ENCODE measurements at places on chromosomes 4 and X.
A peak's percentile ranks its signal among the peaks of the same experiment; 100 is the strongest.

DNA sequence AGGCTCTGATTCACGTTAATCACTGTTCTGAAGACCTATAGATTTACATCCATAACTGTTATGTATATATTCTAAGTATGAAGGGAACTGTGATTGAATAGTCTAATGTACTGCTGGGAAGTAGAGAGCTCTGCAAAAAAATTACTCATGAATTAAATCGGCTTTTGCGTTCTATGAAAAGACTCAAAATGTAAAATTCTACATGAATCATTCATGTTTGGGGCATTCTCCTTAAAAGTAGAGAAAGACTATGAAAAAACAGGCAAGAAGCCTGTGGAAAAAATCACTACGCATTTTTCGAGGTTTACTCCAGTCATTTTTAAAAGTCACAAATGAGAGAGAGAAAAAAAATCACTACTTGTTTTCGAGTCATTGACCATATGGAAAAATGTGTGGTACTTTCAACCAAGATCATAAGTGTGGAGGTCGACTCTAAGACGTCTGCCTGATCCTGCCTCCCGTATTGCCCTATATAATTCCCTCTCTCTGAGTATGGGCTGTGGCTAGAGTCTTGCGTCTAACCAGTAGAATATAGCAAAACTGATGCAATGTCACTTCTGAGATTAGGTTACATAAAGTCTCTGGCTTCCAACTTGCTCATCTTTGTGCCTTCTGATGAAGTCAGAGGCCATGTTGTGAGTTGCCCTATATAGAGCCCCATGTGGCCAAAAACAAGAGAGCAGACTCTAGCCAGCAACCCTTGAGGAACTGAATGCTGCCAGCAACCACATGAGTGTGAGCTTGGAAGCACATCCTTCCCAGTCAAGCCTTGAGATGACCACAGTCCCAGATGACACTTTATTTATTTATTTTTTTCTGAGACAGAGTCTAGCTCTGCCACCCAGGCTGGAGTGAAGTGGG is 32.1 kb upstream of the VEGFD start:
- DNase-seq, result no peak

GRCh38 chrX:24498181-24498580 is 33.1 kb downstream of the PDK3 start:
- no peak for DNase-seq

DNA sequence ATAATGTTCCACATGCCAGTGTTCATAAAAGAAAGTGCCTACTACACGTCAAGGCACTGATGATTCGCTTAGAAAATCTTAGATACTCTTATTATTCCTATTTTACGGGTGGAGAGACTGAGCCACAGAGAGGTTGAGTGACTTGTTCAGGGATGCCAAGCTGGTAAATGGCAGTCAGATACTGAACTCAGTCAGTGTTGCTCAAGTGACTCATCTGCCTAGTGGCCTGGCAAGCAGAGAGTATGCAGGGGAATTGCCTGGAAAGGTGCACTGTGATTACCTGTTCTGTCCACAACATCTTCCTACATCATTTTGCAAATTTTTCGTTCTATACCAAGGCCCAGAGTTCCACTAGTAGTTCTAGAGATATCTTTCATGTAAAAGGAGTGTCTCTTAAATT is 68.4 kb downstream of the RAPGEF2 start:
- no peak for DNase-seq

GRCh38 chr4:83605744-83606172 is 69.8 kb downstream of the GPAT3 start:
- DNase-seq, result no peak

DNA sequence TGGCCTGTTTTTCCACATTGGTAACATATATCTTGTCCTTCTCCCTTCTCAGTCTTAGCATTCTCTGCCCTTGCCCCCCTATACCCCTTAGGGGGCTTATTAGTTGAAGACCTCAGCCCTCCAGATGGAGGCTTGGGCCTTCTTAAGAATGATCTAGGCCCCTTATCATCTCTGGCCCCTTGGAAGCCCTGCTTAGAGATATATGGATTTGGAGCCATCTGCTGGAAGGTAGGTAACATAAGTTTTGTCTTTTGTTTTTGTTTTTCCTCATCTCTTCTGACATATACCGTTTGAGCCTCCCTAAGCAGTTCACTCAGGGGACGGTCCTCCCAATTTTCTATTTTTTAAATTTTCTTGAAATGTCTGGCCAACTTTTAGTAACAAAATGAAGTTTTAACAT is 48.3 kb upstream of the NAP1L2 start:
- DNase-seq, result no peak

DNA sequence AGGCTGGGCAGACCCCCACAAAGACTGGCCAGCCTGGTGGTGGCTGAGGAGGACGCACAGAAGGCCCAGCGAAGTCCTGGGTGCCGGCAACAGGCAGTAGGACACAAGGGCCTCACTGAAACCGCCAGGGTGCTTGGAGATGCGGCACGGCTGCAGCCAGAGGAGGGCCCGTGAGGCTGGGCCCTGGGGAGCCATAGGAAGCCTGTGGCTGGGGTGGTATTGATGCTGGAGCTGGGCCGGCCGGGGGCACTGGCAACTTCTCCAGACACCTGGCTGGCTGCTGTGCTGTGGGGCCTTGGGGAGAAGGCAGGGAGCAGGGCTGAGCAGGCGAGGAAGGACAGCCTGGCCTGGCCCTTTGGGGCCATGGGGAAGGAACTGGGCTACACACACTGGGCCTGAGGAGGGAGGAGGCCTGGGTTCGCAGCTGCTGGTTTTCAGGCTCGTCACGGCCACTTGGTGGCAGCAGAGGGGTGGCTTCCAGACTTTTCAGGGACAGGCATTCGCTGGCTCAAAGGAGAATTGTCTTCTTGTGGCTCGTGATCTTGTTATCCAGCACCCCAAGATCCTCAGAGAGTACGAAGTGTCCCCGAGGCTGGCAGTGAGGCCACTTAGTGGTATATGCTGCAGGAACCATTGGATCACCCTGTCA is 37.2 kb downstream of the ATP2B3 start:
- peak; percentile 23 for DNase-seq

- no peak for DNase-seq
Observed at GRCh38 chrX:30961387-30962174, 72.5 kb upstream of the TAB3 start.

DNA sequence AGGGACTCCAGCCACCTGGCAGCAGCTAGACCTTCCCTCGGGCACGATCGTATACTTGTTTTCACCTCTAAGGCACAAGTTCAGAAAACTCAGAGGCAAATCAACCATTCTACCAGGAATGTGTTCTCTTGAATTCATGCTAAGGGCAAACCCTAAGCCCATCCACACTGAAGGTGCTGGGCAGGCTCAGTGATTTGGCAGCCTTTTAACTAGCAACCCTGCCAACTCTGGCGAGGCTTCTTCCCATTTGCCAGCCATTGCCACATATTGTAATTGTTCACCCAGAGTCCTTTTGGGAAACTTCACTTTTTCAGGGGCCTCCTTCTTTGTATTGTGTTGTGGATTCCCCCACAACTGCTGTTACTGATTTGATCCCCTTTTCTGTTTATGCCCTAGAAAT is 298.6 kb upstream of the LDB2 start:
- DNase-seq, result no peak

DNA sequence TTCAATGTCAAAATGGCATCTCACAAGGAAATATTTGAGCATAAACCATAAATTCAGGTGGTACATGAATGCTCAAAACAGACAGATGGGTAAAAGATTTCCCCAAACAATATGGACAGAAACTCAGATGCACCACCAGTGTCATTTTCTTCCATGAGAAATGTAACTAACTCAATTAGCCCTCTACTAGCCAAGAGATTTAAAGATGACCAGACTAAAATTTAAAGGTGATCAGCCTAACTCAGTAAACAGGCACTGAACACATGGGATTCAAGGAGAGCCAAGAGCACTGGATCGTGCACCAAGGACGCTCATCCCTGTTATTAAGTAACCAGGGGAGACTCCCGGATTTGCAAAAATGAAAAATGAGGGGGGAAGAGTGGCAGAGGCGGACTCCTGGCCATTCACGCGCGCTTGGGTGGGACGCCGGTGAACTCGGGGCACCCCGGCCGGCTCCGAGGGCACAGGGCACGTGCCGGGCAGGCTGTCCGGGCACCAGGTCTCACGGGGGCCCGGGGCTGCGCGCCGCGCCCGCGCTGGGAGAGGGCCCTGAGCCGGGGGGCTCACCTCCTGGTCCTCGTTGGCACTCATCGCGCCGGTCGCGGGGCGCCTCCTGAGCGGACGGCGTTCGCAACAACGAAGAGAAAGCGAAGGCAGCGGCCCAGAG is 490 bp downstream of the RWDD4 start:
- no peak for DNase-seq

DNA sequence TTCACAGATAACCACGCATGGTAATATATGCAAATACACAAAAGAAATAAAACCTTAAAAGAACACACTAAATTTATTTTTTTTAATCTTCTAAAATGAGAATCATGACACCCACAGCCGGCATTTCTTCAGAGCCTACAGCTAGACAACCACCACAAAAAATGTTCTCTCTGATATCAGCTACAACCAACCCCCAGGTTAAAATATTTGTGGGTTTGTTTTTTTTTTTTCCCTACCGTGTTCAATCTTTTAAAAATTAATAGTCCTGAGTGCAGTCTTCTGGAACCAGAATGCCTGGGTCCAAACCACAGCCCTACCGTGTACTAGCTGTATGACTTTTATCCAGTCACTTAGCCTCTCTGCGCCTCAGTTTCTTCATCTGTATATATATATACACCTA is 36.0 kb downstream of the MAML3 start:
- no peak for DNase-seq

DNA sequence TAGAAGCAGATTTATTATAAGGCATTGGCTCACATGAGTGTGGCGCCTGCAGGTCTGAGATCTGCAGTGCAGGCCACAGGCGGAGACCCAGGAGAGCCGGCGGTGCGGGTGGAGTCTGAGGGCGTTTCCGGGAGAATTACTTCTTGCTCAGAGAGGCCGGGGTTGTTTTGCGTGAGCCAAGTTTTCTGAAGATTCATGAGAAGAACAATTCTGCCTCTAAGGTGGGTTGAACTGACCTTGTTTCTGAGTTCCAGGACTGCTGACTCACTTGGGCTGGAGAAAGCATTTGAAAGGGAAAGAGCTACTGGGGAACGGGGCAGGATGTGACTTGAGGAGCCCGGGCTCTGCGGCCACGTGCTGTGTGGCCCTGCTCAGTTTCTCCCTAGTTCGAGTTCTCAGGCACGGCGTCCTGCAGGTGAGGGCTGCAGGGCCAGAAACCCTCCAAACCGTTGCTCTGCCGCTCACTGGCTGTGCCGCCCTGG is 36.7 kb upstream of the SORCS2 start:
- no peak for DNase-seq

GRCh38 chr4:3747581-3747904 is 18.6 kb upstream of the ADRA2C start:
- no peak for DNase-seq

DNA sequence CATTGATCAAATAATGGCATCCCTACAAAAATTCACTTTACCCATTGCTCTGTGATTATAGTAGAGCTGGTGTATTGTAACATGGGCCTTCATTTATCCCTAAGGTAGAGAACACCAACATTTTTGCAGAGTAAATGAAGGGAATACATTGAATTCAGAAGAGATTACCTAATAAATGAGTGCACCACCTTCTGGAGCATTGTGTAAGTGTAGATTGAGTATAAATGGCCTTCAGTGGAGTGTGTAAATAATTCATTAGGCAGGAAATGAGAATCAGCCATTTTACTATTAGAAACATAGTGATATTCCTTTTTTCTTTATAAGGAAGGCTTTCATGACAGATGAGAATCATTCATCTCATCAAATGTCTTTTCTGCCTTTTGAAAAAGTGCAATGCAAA is 155.8 kb downstream of the FAM47B start:
- no peak for DNase-seq

DNA sequence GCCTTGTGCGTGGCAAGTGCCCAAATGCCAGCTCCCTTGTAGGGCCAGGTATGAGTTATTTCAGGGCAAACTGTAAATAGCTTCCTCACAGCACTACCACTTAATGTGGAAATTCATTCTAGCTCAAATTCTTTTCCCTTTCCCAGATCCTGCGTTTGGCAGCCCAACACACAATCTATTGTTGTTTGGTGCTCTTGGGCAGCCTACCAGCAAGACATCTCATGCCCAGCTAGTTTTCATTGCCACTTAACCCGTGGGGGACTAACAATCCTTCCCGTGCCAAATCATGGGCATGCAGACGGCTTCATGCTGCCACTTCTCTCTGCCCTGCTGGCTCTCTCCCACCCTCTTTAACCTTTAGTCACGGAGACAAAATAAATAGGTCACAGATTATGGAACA is 454.2 kb downstream of the GRIA2 start:
- DNase-seq, result no peak

- DNase-seq, result peak; percentile 27
Observed at GRCh38 chrX:154136627-154137161, 7.3 kb upstream of the OPN1LW start.

- no peak for DNase-seq
Observed at GRCh38 chr4:15385928-15386327, 41.9 kb upstream of the C1QTNF7 start.

DNA sequence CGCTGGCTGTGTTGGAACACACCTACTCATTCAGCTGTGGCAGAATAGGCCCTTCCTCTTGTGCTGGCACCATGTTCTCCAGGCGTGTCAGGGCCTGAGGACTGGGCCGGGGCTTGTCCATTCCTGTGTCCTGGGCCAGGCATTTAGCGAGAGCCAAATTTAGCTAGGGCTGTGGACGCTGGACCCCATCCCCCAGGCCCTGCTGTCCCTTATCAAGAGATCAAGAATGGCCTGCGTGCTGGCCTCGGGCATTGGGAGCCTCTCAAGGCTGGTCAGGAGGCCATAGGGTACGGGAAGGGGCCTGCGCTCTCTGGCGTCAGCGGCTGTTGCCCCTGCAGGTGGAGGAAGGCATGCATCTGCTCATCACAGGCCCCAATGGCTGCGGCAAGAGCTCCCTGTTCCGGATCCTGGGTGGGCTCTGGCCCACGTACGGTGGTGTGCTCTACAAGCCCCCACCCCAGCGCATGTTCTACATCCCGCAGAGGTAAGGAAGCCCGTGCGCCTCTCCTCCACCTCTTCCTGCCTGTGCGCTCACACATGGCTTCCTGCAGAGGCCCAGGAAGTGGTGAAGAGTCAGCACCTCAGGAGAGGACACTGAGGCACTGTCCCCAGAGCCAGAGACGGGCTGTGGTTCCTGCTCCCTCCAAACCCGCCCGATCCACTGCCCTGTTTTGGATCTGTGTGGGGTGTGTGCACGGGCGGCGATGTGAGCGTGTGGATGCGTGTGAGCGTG is 15.3 kb downstream of the ABCD1 start:
- DNase-seq, result no peak

DNA sequence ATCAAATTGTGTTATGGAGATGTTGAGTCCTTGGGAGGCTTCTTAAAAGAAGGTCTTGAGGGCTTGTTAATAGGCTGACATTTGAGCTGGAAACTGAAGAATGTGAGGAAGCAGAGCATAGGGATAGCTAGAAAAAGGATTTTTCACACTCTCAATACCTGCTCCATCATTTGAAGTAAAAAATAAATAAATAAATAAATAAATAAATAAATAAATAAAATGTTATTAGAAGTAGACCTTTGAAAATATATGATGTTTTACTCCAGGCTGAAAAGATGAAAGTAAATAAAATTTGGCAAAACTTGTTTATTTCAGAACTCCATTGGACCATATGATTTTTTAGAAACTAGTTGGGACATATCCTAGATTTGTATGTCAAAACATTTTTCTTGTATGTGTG is 1757.8 kb upstream of the TENM3 start:
- no peak for DNase-seq
